WTC11 (cell line): ENCODE measurements at places on chromosomes 7 and 10. TPM values are rescaled to one million over a fixed set of nuclear protein-coding genes. Genes with fewer than 3 reads are reported as not detected.

GHRHR gene
- 4.0 to 6.6 TPM (median 5.0 TPM) in 3 replicates for total RNA-seq

PDK4 gene
- 0.21 to 0.46 TPM (median 0.31 TPM) in 3 replicates for total RNA-seq

ANKRD7 gene
- total RNA-seq: 1.7 to 3.5 TPM (median 1.9 TPM) in 3 replicates

SLC29A3 gene
- 9.2 to 11.1 TPM (median 11.0 TPM) in 3 replicates for total RNA-seq

COL13A1 gene
- total RNA-seq: 3.5 to 7.1 TPM (median 4.2 TPM) in 3 replicates

DRGX gene
- total RNA-seq: not detected in 3 replicates

IRF5 gene
- total RNA-seq: 0.66 to 0.71 TPM (median 0.69 TPM) in 3 replicates

ZPBP gene
- total RNA-seq: not detected in 3 replicates

SLC18A3 gene
- total RNA-seq: 0.07 to 0.13 TPM (median 0.09 TPM) in 3 replicates

GNAT3 gene
- total RNA-seq: not detected in 3 replicates

HMX3 gene
- 0.23 TPM in 1 of 3 replicates, not detected in the others for total RNA-seq

BICC1 gene
- total RNA-seq: 0.61 to 0.85 TPM (median 0.78 TPM) in 3 replicates

STOX1 gene
- total RNA-seq: 1.6 to 1.9 TPM (median 1.6 TPM) in 3 replicates

PLCE1 gene
- total RNA-seq: 0.11 to 0.14 TPM (median 0.11 TPM) in 3 replicates

SYNPO2L gene
- 0.11 to 0.22 TPM (median 0.18 TPM) in 3 replicates for total RNA-seq

C10orf90 gene
- total RNA-seq: 0.50 to 0.85 TPM (median 0.62 TPM) in 3 replicates
